NCI-H187 treated with DMSO at 0.1 percent for 48 hours (cell line): ENCODE measurements at places on chromosomes 4 and X.
A peak's percentile ranks its signal among the peaks of the same experiment; 100 is the strongest.

- no peak for DNase-seq
Observed at GRCh38 chr4:87953826-87954225, 21.7 kb upstream of the SPP1 start.

DNA sequence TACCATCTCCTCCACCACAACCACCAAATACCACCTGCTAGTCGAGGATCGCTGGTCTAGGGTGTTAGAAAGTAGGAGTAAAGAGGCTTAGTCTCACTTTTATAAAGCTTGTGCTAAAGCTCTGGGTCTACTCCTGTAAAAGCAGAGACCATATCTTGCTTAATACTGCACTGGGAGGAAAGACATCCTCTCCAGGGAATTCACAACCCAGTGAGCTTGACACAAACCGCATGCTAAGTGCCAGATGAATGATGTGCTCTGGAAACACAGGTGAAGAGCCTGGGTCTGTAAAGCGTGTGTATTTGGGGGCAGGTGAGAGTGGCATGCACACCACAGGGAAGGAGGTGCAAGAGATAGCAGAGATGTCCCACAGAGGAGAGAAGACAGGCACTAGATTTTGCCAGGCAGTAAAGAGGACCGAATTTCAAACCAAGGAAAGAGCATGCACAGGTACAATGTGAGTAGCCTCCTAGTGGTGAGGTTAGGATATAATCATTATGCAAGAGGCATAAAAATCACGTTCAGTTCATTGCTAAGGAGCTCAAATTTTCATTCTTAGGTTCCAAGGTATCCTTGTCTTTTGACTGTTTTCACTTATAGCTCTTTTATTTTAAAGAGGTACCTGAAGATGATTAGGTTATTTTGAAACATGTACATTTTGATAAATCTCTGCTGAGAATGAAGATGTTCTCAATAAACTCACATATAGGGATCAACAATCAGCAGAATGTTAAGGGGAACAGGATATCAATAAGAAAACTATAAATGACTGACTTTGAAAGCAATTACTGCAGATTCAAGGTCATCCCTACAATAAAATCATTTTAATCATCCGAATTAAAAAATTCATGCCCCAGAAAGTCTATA is 20.7 kb downstream of the TAPT1 start:
- DNase-seq = peak; percentile 93

- no peak for DNase-seq
Observed at GRCh38 chrX:21770631-21771321, 12.9 kb upstream of the SMPX start.

DNA sequence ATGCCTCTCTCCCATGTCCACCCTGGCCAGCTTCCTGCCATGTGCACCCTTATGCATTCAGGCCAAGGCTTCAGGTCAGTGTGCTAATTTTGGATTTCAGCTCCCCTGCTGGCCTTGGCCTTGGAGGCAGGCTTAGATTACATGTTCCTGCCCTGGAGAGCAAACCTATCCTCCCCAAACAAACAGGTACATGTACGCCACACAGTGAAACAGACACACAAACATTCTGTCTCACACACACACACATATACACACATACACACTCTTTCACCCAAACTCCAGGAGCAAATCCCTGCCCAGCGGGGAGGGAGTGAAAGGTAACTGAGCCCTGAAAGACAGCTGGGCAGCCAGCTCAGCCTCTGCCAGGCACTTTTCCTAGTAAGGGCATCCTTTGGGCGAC is 62.7 kb upstream of the ARHGAP36 start:
- DNase-seq = no peak

DNA sequence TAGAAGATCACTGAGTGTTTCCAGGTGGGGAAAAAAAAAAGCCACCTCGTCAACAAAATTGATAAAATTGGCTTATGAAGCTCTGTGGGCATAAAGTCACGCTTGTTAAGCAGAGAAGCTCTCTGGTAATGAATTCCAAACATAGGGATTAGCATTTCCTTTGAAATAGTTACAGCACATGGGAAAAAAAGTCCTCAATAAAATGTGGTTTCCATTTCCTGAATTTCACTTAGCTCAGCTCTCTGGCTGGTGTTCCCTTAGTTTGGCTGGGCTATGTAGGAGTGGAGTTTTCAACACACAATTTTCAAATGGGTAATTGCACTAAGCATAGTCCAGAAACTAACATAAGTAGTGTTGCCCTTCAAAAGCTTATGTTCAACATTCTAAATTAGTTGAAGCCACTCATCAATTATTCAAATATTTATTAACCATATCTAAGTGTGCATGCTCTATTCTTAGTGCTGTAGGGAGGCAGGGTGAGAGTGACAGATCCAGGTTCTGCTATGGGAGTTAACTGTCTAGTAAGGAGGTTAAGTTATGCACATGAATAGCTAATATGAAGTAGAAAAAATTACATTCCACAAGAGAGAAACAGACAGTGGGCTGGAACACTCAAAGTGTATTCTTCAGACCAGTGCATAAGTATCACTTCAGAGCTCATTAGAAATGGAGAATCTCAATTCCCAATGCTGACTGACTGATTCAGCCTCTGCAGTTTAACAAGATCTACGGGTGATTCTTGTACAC is 445.7 kb downstream of the SMARCA1 start:
- no peak for DNase-seq

- DNase-seq = no peak
Observed at GRCh38 chr4:109969087-109969486, 56.4 kb downstream of the EGF start.

- DNase-seq = no peak
Observed at GRCh38 chrX:130769835-130770234, 133.2 kb downstream of the ENOX2 start.
